ENCODE measurements at places on chromosomes 3 and 15.

- DNase-seq, result peak; percentile 49
These were observed 5.2 kb upstream of the CPLX3 start for GRCh38 chr15:74821091-74821789.

DNA sequence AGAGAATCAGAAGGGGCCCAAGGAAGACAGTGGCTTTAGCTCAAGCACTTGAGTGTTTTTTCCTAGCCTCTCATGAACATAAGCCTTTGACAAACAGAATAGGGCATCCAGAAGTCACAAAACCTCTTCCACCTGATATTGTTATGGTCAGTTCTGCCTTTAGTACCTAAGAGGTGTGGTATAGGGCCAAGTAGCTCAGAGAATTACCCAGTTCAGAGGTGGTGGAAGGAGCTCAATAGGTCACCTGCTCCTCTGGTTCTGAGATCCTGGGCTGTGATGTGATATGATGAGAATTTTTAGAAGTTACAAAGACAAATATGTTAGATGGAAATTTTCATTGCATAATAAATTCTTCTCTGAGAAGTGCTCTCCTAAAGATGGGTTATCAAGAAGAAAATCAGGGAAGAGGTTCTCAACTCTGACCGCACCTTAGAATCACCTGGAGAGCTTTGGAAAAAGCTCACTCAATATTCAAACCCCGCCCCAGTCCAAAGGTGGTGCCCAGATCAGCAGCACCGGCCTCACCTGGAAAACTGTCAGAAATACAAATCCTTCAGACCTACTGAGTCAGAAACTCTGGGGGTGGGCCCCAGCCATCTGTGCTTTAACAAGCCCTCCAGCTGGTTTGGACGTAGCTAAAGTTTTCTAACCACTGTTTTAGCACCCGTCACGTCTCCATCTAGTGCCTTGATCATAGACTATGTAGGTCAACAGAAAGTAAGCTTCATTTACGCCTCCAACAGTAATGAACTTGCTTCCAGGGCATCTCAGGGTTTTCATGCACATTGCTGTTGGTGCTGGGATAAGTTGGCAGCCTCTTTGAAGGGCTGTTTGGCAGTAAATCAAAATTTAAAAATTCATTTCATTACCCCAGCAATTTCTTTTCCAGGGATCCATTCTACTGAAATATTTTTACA, 101.3 kb downstream of the MYH15 start:
- no peak for DNase-seq

DNA sequence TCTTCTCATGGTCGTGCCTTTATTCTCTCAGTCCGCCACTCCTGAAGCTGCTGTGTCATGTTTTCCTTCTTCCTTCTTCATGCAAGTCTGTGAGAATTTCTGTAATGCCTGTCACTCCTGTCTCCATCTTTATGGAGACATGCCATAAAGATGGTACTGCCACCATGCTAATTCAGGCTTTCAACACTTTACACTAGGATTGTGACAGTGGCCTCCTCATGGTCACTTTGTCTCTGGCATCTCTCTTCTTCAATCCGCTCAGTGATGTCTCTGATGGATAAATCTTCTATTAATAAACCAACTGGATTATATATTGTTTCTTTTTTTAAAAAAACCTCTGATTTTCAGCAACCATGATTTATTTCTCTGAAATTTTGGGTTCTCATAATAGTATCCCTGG, 18.1 kb downstream of the PPM1L start:
- DNase-seq, result no peak

GRCh38 chr3:79491029-79491641, 276.7 kb downstream of the ROBO1 start:
- peak; percentile 9 for DNase-seq

DNA sequence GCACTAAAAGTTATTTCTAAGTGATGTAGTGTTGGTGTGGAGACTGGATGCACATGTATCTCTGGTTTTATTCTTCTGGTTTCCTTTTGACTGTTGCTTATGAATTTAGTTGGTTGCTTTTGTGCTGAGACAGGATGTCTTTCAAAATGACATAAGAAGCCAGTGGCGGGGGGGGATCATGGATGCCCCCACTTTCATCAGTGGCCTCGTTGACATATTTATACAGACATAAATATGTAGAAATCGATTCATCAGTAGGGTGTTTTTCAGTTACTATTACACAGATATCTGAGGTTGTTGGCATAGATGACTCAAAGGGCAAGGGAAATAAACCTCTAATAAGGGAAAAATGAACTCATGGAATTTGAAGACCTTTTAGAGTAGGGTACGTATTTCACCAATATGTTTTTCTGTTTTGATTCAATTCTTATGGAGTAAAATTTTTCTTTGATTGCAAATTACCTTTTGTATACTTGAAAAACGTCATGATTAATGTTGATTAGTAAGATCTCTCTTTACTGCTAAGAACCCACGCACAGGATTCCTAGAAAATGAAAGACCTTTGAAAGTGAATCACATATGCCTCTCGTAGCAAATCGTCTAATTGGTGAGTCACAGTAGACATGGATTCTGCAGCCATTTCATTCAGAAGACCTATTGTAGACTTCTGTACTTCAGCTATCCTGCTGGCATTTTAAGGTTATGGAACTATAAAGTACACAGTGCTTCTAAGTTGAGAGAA, 97.4 kb upstream of the RBMS3 start:
- no peak for DNase-seq

GRCh38 chr15:33621141-33621540, 310.4 kb downstream of the RYR3 start:
- DNase-seq, result no peak

DNA sequence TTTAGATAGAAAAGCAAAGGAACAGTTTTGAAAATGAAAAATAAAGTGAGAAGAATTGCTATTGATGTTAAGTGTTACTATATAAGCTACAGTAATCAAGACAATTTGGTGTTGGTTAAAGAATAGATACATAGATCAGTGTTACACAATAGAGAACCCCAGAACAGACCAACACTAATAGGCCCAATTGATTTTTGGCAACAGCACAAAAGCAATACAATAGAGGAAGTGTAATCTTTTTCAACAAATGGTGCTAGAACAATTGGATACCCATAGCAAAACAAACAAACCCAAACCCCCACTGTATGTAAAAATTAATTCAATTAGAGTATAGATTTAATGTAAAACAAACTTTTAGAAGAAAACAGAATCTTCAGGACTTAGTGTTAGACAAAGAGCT, 61.8 kb downstream of the ATP11B start:
- DNase-seq, result no peak
